NCI-H187 treated with DMSO at 0.1 percent for 48 hours (cell line): ENCODE measurements at places on chromosomes 4 and X.

GRCh38 chr4:148300877-148301276 is 141.3 kb downstream of the NR3C2 start:
- no peak for DNase-seq

GRCh38 chrX:104310090-104310489 is 55.4 kb upstream of the ESX1 start:
- no peak for DNase-seq

GRCh38 chrX:47351706-47352105 is 18.7 kb upstream of the ZNF157 start:
- DNase-seq, result no peak

GRCh38 chrX:50093625-50094024 is 107.2 kb downstream of the AKAP4 start:
- no peak for DNase-seq

DNA sequence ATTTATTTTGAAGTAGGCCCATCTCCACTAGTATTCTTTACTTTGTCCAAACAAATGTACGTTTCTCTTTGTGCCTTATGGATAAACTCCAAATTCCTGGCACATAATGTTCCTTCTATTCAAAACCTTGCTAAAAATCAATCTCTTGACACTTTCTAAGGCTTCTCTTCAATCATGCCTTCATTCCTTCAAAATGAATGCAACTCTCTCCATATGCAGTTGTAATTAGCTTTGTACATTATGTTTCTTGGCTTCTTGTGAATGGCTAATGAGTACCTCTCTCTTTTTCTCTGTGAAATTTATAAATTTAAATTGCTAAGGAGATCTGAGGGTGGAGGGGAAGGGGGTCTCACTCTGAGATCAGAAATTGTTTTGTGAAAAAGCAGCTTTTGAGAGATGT is 24.0 kb upstream of the ANK2 start:
- no peak for DNase-seq

DNA sequence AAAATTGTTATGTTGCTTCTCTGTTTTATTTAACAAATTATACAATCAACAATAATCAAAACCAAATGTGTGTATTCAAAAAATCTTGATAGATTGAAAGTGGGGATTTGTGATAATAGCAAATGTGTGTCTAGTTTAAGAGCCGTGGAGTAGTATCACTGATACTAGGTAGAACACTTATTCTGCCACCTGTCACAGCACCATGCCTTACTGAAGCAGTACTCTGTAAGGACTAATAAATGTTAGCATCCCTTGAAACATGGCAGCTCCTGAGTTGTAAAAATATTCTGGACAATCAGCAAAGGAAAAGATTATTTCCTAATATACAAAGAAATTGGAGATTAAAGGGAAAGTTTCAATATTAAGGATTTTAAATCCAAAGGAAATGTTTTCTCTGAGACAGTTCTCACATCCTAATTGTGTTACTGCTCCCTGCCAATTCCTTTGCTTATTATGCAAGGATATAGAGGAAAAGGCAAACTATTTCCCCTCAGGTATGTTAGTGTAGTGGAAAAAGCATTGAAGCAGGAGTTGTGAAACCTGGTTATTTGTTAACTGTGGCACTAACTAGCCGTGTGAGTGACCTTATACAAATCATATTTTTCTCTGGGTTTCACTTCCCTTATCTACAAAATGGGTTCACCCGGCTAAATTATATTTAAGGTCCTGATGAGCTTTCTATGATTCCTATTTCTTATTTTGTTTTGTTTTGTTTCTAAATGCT is 303.1 kb downstream of the ARHGAP24 start:
- no peak for DNase-seq

DNA sequence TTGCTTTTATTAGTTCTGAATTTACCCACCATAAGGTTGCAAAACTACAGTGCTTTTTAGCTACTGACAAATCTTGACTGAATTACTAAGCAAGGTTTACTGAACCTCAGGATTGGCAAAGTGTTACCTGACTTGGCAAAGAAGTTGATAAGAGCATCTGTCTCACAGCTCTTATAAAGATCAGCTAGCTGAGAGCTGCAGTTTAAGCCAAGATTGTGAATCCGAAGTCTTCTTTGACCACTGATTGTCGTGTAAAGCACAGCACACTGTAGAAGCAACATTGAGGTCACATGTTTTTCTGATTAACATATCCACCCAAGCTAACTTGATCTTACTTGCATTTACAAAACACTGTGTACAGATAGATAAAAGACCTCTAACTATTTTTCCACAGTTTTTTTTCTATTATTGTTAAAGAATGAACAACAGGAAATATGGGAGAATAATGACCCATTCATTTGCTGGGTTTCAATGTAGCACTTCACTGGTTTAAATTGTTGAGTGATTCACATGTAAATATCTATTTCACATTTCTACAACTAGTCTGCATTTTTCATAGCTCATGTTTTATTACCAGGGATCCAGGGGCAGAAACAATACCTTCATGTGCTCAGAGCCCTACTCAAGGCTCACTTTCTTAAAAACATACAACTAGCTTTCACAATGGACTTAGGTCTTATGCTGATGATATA is 54.0 kb downstream of the METTL14 start:
- DNase-seq, result no peak

DNA sequence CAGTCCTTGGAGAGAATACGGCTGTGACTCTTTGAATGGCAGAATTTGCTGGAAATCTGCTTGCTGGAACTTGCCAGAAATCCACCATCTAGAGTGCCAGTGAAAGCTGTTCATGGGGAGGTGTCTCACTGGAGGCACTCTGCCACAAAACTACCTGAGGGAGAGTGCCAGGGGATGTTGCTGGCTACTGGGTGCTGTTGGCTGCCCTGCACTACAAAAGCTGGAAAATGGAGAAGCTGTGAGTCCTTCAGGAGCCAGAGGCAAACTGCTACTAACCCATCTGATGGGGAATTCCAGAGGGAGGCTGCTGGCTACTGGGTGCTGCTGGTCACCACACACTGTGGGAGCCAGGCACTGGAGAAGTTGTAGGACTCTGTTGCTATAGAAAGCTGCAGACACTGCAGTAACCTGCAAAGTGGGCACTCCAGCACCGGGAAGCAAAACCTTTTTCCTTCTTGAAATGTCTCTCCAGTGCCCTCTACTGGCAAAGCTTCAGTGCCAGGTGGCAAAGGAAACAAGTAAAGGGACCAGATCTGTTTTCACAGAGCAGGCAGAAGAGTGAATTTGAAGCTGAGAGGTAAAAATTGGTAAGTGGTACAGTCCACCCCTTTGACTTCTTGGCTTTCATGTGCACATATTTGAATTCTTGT is 47.8 kb upstream of the HSD17B10 start:
- no peak for DNase-seq

- no peak for DNase-seq
Measured at GRCh38 chrX:139194571-139195280, 335.8 kb upstream of the F9 start.

DNA sequence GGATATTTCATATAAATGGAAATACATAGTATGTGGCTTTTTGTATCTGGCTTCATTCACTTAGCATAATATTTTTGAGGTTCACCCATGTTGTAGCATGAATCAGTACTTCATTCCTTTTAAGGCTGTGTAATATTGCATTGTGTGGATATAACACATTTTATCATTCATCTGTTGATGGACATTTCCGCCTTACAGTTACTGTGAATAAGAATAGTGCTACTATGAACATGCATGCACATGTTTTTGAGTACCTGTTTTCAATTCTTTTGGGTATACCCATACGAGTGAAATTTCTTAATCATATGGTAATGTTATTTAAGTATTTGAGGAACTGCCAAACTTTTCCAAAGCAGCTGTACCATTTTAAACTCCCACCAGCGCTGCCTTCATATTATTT is 539.6 kb upstream of the DIPK2B start:
- no peak for DNase-seq

DNA sequence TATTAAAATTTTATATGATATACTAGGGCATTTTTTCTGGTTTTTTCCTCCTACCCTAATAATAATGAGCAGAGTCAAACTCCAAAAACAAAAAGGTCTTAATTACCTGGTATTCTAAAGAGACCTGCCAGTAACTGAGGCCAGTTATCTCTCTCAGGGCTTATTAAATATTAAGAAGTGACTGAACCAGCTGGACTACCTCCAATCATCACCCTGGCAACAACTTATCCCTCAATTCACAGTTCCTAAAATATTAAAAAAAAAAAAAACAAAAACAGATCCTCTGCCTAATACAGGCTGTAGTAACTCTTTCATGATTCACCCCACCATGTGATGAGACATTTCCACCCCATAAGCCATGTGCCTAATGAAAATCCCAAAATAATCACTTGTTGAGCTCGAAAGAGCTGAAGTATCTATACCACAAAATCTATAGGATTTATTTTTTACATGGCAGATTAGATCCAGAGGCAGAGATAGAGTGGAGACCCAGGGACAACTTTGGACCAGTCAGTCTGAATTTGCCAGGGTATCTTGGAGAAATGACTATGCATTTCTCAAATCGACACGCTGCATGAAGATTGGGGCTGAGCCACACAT is 698.0 kb downstream of the FAT4 start:
- DNase-seq, result no peak

DNA sequence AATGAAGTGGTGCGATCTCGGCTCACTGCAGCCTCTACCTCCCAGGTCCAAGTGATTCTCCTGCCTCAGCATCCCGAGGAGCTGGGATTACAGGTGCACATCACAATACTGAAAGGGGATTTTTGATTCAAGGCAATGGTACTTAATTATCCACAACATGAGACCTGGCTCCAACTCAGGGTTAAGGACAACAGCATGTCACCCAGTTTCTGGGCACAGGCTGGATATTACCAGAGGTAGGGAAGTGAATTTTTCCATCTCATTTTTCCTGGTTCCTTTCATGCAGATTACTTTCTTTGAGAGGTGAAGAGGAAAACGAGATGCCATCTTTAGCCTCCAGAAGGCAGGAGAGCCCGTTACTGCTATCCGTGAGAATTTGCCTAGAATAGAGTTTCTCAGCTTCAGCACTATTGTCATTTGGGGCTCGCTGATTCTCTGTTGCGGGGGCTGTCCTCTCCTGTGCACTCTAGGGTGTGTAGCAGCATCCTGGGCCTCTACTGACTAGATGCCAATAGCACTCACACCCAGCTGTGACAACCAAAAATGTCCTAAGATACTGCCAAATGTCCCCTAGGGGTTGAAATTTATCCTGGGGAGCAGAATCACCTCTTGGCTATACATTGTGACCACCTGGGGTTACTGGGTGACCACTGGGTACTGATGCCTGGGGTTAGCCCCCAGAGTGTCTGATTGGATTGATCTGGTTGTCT is 121.8 kb upstream of the NDP start:
- DNase-seq, result no peak

- no peak for DNase-seq
Measured at GRCh38 chrX:53374923-53375322, 47.5 kb downstream of the SMC1A start.

GRCh38 chr4:1290165-1290977 is 680 bp downstream of the MAEA start:
- DNase-seq, result no peak

- DNase-seq, result no peak
Measured at GRCh38 chr4:1246901-1247863, 1.7 kb downstream of the CTBP1 start.

DNA sequence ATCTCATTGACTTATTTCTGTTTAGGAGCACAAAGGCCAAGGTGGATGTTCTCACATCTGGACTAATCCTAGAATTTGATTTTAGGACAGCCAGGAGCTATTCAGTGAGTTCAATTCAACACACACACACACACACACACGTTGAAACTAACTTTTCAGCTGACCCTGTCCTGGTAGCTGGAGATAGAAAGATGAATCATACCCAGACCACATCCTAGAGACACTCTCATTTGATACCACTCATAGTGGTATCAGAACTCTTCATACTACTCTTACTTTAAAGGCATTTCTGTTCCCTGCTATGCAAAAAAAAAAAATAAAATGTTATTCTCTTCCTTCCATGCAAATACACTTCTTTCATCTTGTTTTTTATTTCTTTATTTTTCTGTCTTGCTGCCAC is 36.7 kb downstream of the KLF8 start:
- no peak for DNase-seq

GRCh38 chr4:16807355-16807754 is 91.1 kb downstream of the LDB2 start:
- DNase-seq, result no peak

DNA sequence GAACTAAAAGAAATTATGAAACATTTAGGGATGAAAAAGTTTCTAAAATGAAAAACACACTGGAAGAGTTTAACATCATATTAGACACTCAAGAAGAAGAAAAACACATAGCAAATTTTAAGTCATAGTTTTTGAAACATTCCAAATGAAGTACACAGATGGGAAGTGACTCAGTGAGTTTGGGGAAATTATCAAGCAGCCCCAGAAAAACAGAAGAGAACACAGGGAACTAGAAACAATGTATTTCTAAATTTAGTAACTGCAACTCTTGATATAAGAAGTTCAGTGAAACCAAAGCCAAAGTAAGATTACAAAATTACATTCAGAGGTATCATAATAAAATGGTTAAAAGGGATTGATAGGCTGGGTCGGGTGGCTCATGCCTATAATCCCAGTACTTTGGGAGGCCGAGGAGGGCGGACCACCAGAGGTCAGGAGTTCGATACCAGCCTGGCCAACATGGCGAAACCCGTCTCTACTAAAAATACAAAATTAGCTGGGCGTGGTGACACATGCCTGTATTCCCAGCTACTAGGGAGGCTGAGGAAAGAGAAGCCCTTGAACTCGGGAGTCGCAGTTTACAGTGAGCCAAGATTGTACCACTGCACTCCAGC is 461.2 kb downstream of the KCTD8 start:
- no peak for DNase-seq

DNA sequence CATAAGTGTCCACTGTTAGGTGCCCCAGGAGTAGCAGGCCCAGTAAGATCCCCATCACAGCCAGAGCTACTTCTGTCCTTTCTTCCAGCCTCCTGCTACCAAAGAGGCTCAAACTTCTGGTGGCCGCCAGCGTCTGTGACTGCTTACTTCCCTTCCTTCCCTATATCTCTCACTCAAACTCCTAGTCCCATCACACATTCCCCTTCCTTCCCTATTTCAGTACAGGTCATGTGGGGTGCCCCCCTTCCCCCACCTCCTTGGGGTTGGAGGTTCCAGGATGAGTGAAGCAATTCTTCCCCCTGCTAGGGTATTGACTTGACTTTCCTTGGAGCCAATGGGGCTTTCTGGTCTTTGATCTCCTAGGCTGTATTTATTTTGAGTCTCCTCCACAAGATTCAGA is at the start of gene VSIG4:
Gene VSIG4, minus strand, starts transcription at position 137 of the 400 bp plus-strand sequence. Its CDS starts 82 bp downstream, at position 55.
- no peak for DNase-seq

- DNase-seq, result no peak
Measured at GRCh38 chr4:26361297-26361696, 40.5 kb downstream of the RBPJ start.
